Epithelial cell of alveolus of lung (primary cell): ENCODE measurements at places on chromosomes 7 and 10. TPM values are rescaled to one million over a fixed set of nuclear protein-coding genes. Genes with fewer than 3 reads are reported as not detected.

Gene GHRHR
- not detected in 2 replicates for total RNA-seq

Gene OR13A1
- 0.08 TPM in 1 of 2 replicates, not detected in the other for total RNA-seq

Gene CYP2W1
- not detected in 2 replicates for total RNA-seq

Gene SEMA3D
- total RNA-seq = 1.2 and 1.6 TPM in 2 replicates

Gene FAM24B
- 2.2 and 2.8 TPM in 2 replicates for total RNA-seq

Gene NRG3
- total RNA-seq = 0.52 TPM in 1 of 2 replicates, not detected in the other

Gene CDHR1
- total RNA-seq = 0.52 TPM in 1 of 2 replicates, not detected in the other

Gene GPR141
- 0.26 TPM in 1 of 2 replicates, not detected in the other for total RNA-seq

Gene STK31
- not detected in 2 replicates for total RNA-seq

Gene ITGA8
- total RNA-seq = under 0.01 and 1.6 TPM in 2 replicates

Gene NEURL1
- 0.13 TPM in 1 of 2 replicates, not detected in the other for total RNA-seq

Gene GPR85
- 0.24 and 3.6 TPM in 2 replicates for total RNA-seq

Gene MYL10
- not detected in 2 replicates for total RNA-seq

Gene SPDYE8
- total RNA-seq = not detected in 2 replicates

Gene TMEM184A
- total RNA-seq = 0.13 TPM in 1 of 2 replicates, not detected in the other

Gene GBX1
- total RNA-seq = not detected in 2 replicates

Gene EIF3B
- total RNA-seq = 83.0 and 133 TPM in 2 replicates

Gene C7orf57
- total RNA-seq = under 0.01 TPM in 1 of 2 replicates, not detected in the other

Gene TRIM74
- not detected in 2 replicates for total RNA-seq

Gene NANOS1
- total RNA-seq = 0.65 and 0.72 TPM in 2 replicates

Gene SMKR1
- total RNA-seq = not detected in 2 replicates

Gene PDK4
- 1.2 and 93.7 TPM in 2 replicates for total RNA-seq

Gene IGFBP1
- not detected in 2 replicates for total RNA-seq

Gene BBS9
- 10.0 and 11.1 TPM in 2 replicates for total RNA-seq

Gene CHAT
- total RNA-seq = not detected in 2 replicates

Gene PDCD11
- total RNA-seq = 16.8 and 26.8 TPM in 2 replicates

Gene ADGRA1
- 0.32 TPM in 1 of 2 replicates, not detected in the other for total RNA-seq

Gene SLC29A3
- total RNA-seq = 3.9 and 4.8 TPM in 2 replicates

Gene ZRANB1
- 17.2 and 21.3 TPM in 2 replicates for total RNA-seq

Gene SPDYE11
- total RNA-seq = not detected in 2 replicates

Gene TRUB1
- total RNA-seq = 16.2 and 20.9 TPM in 2 replicates

Gene SFXN3
- 16.4 and 54.9 TPM in 2 replicates for total RNA-seq

Gene EMX2
- not detected in 2 replicates for total RNA-seq

Gene LRMDA
- total RNA-seq = 0.26 and 2.5 TPM in 2 replicates

Gene NXPH1
- total RNA-seq = not detected in 2 replicates

Gene HYAL4
- not detected in 2 replicates for total RNA-seq

Gene ARID5B
- total RNA-seq = 47.6 and 96.3 TPM in 2 replicates

Gene LRIT1
- not detected in 2 replicates for total RNA-seq

Gene GIMAP8
- total RNA-seq = under 0.01 and 0.39 TPM in 2 replicates

Gene HMX3
- total RNA-seq = not detected in 2 replicates

Gene FAM131B
- total RNA-seq = 3.1 and 3.9 TPM in 2 replicates

Gene OR2A5
- total RNA-seq = not detected in 2 replicates

Gene ENKUR
- total RNA-seq = not detected in 2 replicates

Gene GPR26
- not detected in 2 replicates for total RNA-seq

Gene CUL1
- 40.5 and 48.6 TPM in 2 replicates for total RNA-seq

Gene PPP1R17
- total RNA-seq = not detected in 2 replicates

Gene MGMT
- total RNA-seq = 29.5 and 40.3 TPM in 2 replicates

Gene KNDC1
- total RNA-seq = 0.80 TPM in 1 of 2 replicates, not detected in the other

Gene IKZF1
- total RNA-seq = not detected in 2 replicates

Gene TMEM196
- 0.24 TPM in 1 of 2 replicates, not detected in the other for total RNA-seq
